ENCODE measurements at places on chromosomes 7 and 10.

- no peak for DNase-seq
These were observed 67.8 kb downstream of the ZNF248 start for GRCh38 chr10:37789590-37789989.

DNA sequence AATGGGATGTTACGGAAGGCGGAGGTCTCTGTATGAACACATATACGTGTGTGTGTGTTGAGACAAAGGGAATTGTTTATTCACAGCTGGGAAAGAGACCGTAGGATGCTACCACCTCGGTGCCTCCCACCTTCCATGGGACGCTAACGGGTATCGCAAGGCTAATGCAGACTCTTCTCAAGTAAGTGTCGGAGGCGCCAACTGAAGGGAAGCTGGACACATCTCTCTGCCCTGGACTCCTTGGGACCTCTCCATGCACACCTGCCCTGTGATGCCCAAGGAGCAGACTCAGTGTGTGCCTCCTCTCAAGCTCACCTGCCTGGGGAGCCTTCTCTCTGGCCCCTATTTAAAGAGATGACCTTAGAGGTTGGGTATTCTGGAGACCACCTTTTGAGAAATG lies 230.9 kb downstream of the DNAJB6 start:
- no peak for DNase-seq

- no peak for DNase-seq
These were observed 111.3 kb upstream of the RPA3 start for GRCh38 chr7:7829667-7830066.

- no peak for DNase-seq
These were observed 5.1 kb downstream of the PRXL2A start for GRCh38 chr10:80413271-80413996.

DNA sequence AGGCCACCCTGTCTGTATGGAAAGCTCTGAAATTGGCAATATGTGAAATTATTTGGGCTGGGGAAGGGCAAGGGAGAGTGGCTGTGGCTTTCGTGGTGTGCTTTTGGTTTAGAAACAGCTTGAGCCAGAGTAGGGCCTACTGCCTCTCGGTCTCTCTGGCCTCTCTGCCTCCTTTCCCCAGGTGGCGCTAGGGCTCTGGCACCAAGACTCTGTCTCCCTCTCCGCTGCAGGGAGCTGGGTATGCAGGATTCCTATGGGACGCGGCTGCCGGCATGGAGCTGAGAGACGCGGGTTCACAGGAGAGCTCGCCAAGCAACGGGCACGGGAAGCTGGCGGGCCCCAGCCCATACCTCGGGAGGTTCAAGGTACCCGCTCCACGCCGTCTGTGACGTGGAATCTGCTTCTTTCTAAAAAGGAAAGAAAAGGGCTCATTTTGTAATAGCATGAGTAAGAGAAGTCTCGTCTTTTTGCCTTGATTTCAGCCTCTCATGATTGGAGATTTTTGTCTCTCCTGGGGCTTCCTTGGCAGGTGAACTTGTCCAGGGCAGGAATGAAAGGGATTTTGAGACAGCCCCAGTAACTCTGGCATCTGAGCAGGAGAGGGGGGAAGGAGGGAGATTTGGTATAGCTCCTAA lies 105.1 kb upstream of the ANLN start:
- DNase-seq, result no peak
